ENCODE measurements at places on chromosomes 3 and 15. TPM values are rescaled to one million over a fixed set of nuclear protein-coding genes. Genes with fewer than 3 reads are reported as not detected.

The SATB1 gene
- total RNA-seq, result 159 TPM

The MYL3 gene
- not detected for total RNA-seq

The ADIPOQ gene
- total RNA-seq, result not detected

The EPHA3 gene
- total RNA-seq, result 0.11 TPM

The VPS18 gene
- total RNA-seq, result 16.0 TPM

The XYLB gene
- 5.9 TPM for total RNA-seq

The ATP2B2 gene
- total RNA-seq, result not detected

The GP9 gene
- total RNA-seq, result not detected

The LXN gene
- 5.9 TPM for total RNA-seq

The ABHD14A gene
- total RNA-seq, result 14.5 TPM

The ITIH1 gene
- not detected for total RNA-seq

The POPDC2 gene
- total RNA-seq, result 2.6 TPM

The NOX5 gene
- not detected for total RNA-seq

The BOC gene
- total RNA-seq, result 0.42 TPM

The ZNF662 gene
- 0.91 TPM for total RNA-seq

The ATRIP gene
- total RNA-seq, result 20.8 TPM

The MORC1 gene
- total RNA-seq, result not detected

The TM4SF1 gene
- not detected for total RNA-seq

The TICRR gene
- total RNA-seq, result 18.7 TPM

The PCOLCE2 gene
- total RNA-seq, result 0.52 TPM

The TMEM108 gene
- total RNA-seq, result not detected

The RPL4 gene
- total RNA-seq, result 4,526 TPM

The C2CD4B gene
- not detected for total RNA-seq

The SERP1 gene
- total RNA-seq, result 129 TPM

The ATP13A5 gene
- total RNA-seq, result not detected

The CASR gene
- not detected for total RNA-seq

The AMIGO3 gene
- total RNA-seq, result 0.30 TPM

The A4GNT gene
- total RNA-seq, result not detected

The SEMA5B gene
- total RNA-seq, result not detected

The EOMES gene
- 16.3 TPM for total RNA-seq

The HRH1 gene
- 0.27 TPM for total RNA-seq

The SPSB4 gene
- not detected for total RNA-seq

The LRRIQ4 gene
- total RNA-seq, result 0.25 TPM

The MFSD1 gene
- total RNA-seq, result 22.7 TPM

The PP2D1 gene
- not detected for total RNA-seq

The LARP6 gene
- total RNA-seq, result not detected

The CCR9 gene
- total RNA-seq, result 1.8 TPM
